ENCODE measurements at places on chromosomes 5 and 9.

DNA sequence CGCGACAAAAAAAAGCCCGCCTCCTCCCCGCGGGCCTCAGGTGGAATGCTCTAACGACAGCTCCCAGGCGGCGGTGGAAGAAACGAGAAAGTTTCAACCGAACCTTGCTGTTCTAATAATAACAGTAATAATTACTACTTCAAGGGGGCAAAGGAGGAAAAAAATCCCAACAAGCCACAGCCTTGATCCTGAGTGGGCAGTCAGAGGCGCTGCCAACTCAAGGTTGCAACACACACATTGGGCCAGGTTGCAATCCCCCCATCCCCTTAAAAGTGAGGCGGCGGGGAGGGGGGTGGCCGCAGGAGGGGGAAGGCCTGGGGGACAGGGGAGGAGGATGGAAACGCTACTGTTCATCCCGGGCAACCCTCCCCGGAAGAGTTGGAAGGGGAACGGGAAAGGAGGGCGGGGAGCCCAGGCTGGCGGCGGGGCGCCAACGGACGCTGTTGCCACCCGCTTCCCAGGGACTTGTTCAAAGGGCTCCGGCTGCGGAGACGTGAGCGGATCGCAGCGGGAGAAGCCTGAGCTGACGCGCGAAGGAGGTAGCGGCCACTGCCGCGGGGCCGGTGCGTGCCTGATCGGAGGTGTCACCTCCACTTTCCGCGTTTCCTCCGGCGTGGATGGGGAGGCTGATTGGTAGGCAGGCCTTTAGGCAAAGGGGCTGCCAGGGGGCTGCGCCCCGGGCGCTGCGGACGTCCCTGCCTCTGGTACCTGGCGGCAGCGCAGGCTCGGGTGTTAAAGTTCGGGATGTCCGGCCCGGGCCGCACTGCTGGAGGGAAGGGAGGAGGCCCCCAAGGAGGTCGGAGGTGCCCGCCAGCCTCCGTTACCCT lies 647 bp downstream of the SMARCA2 start:
- DNase-seq = no peak

DNA sequence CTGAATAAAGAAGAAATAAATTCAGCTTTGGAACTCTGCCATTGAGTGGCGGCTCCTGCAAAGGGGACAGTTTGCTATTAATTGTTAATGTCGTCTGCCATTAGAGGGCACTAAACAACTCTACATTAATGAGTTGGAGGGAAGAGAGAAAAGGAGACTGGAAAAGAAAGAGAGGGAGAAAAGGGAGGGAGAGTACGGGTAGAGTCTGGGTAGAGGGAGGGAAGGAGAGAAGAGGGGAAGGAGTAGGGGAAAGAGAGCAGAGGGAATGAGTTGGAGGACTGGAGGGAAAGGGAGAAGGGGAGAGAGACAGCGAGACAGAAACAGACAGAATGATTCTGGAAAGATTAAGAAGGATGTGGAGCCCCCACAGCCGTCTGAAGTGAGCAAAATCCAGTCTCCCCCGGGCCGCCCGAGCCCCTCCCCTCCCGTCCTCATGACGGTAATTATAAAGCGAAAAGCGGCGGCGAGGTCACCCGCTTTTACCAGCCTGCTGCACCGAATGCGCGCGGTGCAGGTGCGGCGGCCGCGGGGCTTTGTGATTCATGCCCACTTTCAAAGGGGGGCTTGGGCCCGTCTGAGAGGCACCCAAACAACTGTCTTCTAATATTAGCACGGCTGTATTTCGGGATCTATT lies 1.9 kb upstream of the FST start:
- peak; percentile 71 for DNase-seq

DNA sequence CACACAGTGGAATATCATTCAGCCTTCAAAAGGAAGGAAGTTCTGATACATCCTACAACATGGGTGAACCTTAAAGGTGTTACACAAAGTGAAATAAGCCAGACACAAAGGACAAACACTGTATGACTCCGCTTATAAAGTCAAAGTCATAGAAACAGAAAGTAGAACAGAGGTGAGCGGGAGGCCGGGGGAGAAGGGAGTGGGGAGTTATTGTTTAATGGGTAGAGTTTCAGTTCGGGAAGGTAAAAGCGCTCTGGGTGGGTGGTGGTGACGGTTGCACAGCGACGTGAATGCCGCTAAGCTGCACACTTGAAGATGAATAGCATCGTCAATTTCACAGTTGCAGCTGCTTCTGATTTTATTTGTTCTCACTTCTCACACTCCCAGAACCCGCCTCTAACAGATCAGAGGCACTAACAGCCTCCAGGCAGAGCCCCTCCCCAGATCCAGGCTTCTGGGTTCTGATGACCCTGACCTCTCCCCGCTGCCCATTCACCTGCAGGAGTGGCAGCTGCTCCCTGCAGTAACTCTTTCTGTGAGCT lies 34.1 kb downstream of the BNIP1 start:
- no peak for DNase-seq

GRCh38 chr5:95822542-95823181 lies at the start of gene GLRX:
Gene GLRX (minus strand): TSS chr5:95822726. CDS start chr5:95822662, 64 bp downstream.
- peak; percentile 26 for DNase-seq

- DNase-seq = no peak
These were observed 71.3 kb upstream of the OLFM1 start for GRCh38 chr9:135016037-135016640.

- DNase-seq = no peak
These were observed 27.2 kb upstream of the FCN1 start for GRCh38 chr9:134944916-134945315.

DNA sequence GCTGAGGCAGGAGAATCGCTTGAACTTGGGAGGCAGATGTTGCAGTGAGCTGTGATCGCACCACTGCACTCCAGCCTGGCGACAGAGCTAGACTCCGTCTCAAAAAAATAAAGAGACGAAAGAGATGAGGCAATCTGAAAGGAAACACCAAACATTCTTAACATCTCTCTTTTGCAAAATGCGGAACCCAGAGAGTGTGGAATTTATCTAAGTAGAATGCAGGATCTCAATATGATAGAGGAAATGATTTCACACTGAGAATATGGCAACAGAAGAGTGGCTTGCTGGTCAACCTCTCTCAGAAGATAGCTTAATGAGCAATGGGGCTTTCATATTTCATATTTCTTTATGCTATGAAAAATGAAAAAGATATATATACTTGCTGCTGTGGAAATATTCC lies 33.4 kb upstream of the PCA3 start:
- DNase-seq = no peak

DNA sequence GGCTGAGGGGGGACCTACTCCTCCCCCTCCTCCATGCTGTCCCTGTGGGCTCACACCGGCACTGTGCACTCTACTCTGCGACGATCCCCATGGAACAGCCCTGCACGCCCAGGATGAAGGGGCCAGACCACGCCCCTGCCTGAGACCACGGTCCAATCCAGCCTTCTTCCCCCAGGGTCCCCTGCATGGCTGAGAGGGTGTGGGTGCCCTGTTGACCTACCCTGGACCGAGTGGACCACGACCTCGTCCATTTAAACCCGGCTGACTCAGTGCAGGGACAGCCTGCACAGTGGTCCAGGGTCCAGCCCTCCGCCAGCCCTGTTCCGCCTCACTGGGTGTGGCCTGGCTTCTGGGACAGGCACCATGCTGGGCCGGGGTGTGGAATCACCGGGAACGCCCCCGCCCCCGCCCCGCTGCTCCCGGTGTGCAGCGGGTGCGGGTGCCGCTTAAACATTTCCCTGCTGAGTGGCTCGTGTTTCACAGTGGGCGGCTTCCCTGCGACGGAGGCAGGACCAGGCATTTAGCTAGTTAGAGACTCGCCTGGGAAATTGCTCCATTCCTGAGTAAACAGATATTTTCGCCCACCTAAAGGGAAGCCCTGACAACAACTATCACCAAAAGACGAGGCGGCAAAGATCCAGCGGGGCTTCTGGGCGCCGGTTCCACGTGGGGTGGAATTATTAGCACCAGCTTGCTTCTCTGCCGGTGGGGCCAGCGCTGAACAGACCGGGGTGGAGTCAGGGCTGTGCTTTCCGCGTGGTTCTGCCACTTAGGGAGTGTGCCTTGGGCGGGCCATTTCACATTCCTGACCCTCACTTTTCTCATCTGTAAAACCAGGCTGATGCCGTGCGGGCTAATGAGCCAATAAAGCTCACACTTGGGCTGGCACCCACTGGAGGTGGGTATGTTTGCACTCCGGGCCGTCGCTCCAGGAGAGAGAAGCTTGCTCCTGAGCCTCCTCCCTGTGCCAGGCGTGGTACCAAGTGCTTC lies 22.6 kb downstream of the DBH start:
- DNase-seq = no peak

DNA sequence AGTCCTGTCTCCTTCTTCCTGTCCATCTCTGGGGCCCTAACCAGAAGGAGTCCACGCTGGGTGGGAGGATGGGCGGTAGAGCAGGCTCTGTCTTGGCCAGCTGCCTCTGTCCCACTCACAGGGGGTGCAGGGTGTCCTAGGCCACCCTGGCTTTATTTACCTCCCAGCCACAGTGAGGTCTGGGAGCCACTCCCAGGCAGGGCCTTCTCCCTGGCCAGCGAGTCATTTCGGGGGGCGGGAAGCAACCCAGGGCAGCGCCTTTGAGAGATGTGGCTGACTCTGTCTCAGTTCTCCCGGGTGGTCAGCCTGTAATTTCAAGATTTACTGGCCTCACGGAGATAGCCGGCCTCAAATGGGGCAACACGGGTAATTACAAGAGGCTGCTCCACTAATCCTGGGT lies 67.4 kb upstream of the PTCH1 start:
- no peak for DNase-seq

- DNase-seq = no peak
These were observed 496.6 kb downstream of the CTNND2 start for GRCh38 chr5:11407556-11408145.

DNA sequence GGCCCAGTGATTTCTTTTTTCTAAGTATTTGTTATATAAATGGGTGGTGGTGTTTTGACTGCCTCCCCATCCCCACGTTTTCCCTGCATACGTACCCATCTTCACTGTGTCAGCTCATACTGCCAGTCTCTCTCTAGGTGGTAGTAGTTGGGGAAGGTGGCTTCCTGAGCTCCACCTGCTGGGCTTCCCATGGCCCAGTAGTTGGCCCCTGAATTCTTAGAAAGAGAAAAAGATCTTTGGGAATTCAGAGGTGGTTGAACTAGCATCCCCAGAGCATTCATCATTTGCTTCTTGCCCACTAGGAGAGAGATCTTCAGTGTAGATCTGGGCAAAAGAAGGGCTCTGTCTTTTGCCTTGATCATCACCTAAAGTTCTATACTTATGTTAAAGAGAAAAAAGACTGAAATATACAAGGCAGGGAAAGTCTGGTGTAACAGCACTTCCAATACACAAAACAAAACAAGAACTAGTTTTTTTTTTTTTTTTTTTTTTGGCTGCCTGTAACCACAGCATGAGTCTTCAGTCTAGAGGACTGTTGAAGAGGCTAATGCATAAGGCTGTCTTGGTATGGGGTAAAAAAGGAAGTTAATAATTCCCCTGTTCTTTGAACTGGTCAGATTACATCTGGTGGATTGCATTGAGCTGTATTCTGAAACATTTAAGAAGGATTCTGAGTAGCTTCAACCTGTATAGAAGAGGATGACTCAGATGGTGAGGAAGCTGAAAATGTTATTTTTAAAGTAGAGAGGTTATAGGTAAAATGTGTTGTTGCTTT lies 128.7 kb downstream of the ATG10 start:
- DNase-seq = no peak

GRCh38 chr5:158484150-158484549 lies 615.6 kb downstream of the EBF1 start:
- no peak for DNase-seq

GRCh38 chr9:74407166-74407565 lies 90.0 kb upstream of the RORB start:
- no peak for DNase-seq

DNA sequence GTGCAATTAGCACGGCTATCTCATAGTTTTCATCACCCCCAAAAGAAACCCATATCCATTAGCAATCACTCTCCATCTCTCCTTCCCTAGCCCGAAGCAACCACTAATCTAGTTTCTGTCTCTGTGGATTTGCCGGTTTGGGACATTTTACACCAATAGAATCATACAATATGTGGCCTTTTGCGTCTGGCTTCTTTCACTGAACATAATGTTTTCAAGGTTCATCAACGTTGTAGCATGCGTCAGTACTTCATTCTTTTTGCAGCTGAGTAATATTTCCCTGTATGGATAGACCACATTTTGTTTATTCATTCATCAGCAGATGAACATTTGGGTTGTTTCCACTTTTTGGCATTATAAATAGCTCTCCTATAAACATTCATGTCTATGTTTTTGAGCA lies 75.4 kb upstream of the TBC1D2 start:
- no peak for DNase-seq

DNA sequence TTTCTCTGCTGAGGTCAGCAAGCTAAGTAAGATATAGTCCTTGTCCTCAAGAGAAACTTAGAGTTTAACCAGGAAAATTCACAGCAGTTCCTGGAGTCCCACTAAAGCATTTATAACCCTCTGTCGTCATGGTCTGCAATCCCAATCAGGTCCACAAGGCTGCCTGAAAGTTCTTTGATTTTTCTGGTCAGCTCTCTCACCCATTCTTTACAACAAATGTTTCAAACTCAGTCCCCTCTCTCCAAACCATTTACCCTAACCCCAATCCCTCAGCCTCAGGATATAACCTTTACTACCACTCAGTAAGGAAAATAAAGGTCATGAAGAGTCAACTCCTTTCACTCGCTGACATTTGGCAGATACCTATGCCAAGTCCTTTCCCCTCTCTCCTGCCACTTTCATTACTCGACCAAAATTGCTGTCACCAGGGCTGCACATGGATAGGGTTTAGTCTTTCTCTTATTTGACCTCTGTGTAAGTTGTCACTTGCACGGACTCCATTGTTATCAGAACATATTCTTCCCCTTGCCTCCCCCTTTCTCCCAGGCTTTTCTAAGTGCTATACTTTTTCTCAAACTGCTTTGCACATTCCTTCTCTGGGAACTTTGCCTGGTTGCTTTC lies 936.6 kb downstream of the NR2F1-AS1 start:
- DNase-seq = no peak

- DNase-seq = no peak
These were observed 439 bp upstream of the DDX46 start for GRCh38 chr5:134758176-134758503.

- no peak for DNase-seq
These were observed 144.9 kb upstream of the FER start for GRCh38 chr5:108602830-108603229.

- DNase-seq = no peak
These were observed 4.7 kb downstream of the BTNL9 start for GRCh38 chr5:181044662-181045305.

- no peak for DNase-seq
These were observed 472.0 kb upstream of the WWC1 start for GRCh38 chr5:167819406-167819805.

DNA sequence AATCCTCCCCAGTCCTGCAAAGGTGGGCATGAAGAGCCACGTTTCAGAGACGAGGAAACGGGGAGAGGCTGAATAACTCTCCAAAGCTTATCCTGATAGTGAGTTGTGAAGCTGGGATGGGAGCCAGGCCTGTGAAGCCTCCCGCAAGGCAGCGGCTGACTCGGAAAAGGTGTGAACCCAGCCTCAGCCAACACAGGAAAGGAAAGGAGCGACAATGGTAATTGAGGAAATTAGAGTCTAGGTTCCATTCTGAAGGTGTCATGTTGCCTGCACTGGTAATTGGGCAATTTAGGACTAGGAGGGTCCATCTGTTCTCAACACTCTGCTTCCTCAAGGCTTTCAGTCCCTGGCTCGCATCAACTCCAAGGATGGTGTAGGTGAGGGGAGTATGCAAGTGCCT lies 83.4 kb downstream of the LIFR start:
- DNase-seq = no peak

Data from SHP77 treated with DMSO at 0.1 percent for 48 hours (cell line).